IMR-90 (cell line): ENCODE measurements at places on chromosomes 6 and 20.

GRCh38 chr20:40111282-40111681 is 577.8 kb downstream of the MAFB start:
- no peak for DNase-seq

DNA sequence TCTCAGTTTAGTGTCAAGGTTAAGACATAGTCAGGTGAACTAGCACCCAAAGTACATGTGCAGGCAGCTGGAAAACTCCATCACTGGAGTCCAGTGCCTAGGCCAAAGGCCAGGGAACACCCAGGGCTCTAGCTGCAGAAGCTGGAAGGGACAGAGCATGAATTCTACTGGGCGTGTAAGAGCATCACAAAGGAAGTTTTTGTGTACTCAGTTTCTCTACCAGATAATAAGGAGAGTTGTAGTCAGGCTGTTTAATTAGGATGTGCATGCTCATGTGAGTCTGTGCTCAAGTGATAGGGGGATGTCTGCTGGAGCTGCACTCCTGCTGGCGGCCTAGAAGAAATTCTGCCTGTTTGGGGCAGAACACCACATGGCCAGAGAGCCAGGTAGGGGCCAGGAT is 8.1 kb downstream of the L3MBTL1 start:
- no peak for DNase-seq

DNA sequence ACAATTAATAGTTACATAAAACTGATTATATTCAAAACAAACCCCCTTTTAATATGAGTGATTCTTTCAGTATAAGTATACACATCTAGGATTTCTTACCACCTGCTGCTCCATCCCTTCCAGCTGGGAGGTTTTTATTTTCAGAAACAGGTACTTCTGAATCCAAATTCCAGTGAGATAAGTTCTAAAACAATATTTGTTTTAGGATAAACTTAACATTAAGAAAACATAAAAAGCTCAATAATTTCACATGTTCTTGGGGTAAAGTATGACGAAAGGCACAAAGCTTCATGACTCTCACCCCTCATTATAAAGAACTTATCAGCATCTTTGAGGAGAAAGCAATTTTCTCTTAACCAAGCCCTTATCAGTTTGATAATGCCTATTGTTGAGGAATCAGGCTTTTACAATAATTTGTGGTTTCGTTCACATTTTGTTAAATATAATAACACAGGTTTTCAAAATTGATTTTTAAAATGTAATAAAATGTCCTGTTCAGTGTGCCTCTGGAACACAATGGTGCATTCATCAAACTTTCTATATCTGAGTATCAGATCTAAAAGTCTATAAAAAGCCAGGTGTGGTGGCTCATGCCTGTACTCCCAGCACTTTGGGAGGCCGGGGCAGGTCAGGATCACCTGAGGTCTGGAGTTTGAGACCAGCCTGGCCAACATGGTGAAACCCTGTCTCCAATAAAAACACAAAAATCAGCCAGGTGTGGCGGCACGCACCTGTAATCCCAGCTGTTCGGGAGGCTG is 4.3 kb downstream of the FAM217A start:
- no peak for DNase-seq

DNA sequence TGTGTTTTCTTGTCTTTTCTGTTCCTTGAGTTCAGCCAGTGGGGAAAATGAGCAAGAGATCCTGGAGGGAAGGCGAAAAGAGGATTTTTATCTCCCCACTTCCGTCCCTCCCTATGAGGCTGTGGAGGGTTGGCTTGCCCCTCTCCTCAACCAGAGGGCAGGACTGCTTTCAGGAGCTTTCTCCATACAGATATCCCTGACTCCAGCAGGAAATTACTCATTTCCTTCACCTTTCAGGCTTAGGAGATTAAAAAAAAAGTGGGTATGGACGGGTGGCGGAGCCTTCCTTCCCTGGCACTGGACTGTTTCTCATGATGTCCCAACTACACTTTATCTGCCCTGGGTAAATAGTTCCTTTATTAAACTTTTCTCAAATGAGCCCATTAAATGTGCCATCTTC is 241.2 kb downstream of the FRK start:
- no peak for DNase-seq

GRCh38 chr6:38944655-38945279 is 103.8 kb upstream of the GLP1R start:
- DNase-seq = no peak
